MV-4-11 (cell line): ENCODE measurements at places on chromosomes 5 and 9.

DNA sequence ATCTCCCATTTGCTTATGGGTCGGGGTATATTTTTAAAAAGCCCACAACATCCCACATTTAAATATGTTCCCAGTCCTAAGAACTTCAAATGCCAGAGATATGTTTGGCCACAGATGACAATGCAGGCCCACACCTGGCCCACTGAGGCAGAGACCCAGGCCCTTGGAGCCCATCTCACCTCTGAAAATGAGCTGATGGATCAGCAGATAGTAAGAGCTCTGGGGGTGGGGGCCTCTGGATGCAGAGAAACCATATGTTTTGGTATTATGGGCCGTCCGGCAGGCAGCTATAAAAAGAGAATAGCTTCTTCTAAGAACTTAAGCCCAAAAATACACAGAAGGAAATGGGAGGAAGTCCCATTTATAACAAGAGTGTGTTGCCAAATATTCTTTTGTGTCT, 256.0 kb downstream of the GRIA1 start:
- peak; percentile 56 for DNase-seq

DNA sequence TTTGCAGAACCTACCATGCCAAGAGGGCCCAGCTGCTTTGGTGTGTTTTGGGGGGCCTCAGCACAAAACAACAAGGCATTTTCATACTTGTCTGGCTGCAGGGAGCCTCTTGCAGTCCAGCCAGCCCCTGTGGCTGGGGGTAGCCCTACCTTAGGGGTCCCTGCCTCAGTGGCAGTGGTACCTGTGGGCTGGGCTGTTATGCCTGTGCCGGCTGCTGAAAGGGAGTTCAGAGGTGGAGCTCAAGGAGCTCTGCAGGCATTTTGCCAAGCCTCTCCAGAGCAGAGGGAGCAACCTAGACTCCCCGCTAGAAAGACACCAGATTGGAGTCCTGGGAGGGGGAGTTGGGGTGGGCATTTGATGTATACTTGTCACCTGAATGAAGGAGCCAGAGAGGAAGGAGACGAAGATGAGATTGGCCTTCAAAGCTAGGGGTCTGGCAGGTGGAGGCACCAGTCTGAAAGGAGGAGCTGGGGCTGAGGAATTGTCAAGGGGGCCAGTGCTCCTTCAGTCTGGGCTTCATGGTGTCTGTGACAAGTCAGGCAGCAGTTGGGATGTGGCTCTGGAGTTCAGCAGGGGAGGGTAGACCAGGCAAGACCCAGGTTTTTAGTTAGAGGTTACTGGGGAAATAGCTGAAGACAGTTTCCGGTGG, 1.5 kb downstream of the SHROOM1 start:
- DNase-seq = no peak

- no peak for DNase-seq
Measured at GRCh38 chr5:91977579-91977978, 594.5 kb upstream of the ARRDC3 start.

DNA sequence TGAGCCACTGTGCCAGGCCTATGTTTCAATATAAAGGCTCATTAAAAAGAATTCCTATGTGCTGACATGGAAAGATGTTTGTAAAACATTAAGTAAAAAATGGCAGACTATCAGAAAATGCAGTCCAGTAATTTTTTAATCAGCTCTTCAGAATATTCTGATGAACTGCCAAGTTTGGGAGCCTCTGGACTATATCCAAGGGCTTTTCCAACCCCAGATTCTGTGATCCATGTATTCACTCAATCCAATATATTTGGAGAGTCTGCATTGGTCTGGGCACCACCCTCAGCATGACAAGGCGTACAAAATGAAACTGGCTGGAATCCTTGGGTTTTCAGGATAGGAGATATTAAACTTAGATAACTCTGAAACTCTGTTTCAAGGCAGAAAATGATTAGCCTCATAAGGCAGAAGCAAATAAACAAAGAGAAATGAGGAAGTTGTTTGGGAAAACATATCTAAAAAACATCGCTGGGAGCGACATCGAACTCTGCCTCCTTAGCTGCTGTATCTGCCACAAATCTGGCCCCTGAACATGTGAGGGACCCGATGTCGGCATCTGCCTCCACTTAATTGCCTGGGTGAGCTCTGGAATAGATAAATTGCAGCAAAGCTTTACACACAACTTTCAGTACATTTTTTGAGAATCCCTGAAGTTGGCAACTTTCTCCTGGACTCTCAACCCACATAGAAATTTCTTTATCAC, 14.4 kb downstream of the PDE6A start:
- no peak for DNase-seq

GRCh38 chr9:81989700-81990099, 1.1 kb downstream of the SPATA31D1 start:
- no peak for DNase-seq

DNA sequence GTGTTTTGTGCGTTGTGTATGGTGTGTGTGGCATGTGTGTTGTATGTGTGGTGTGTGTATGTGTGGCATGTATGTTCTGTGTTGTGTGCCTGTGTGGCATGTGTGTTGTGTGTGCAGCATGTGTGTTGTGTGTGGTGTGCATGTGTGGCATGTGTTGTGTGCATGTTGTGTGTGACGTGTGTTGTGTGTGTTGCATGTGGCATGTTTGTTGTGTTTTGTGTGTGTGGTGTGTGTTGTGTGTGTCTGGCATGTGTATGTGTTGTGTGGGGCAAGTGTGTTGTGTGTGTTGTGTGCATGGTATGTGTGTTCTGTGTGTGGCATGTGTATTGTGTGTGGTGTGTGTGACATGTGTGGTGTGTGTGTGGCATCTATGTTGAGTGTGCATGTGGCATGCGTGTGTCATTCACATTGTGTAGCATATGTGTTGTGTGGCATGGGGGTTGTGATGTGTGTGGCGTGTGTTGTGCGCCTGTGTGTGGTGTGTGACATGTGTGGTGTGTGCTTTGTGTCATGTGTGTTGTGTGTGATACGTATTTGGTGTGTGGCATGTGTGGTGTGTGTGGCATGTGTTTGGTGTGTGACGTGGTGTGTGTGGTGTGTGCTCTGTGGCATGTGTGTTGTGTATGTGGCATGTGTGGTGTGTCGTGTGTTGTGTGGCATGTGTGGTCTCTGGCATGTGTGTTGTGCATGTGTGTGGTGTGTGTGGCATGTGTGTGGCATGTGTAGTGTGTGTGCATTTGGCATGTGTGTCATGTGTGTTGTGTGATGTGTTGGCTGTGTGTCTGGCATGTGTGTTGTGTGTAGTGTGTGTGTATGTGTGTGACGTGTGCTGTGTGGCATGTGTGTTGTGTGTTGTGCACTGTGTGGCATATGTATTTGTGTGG, 46.6 kb upstream of the IRX4 start:
- no peak for DNase-seq

GRCh38 chr9:20592673-20593072, 29.6 kb downstream of the MLLT3 start:
- no peak for DNase-seq

- no peak for DNase-seq
Measured at GRCh38 chr9:32500768-32501167, 25.2 kb downstream of the RIGI start.

GRCh38 chr9:121284733-121285451, 16.9 kb downstream of the GSN start:
- no peak for DNase-seq

GRCh38 chr5:10639846-10640368, 76.0 kb downstream of the ANKRD33B start:
- DNase-seq = peak; percentile 1

- peak; percentile 44 for DNase-seq
Measured at GRCh38 chr5:104199771-104200170, 637.2 kb upstream of the NUDT12 start.

DNA sequence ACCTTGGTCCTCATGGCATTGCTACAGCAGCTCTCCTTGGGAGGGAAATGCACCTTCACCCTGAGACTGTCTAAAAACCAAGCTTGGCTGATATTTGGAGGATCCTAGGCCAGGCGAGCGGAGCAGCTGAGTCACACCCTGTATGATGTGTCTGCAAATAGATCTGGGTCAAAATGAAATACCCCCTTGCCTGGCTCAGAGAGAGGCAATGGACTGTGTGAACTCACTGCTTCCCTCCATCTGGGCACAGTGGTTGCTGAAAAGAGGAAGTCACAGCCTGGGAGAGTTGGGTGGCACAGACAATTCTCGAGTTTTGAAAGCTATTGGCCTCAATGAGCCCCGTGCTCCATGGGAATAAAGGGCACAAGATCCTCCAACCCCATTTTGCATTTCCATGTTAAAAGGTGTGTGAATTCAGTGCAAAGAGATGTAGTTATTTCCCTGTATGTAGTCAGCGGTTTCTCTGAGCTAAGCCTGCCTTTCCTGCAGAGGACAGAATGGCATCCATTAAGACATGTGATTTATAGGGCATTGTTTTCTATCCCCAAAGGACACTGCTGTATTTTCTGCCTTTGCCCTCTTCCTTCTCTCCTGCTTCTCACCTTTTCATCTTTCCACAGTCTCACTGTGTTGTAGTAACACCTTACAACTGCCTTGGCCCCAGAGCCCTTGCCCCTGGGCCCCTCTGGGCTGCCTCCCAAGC, 177.2 kb downstream of the GADD45G start:
- peak; percentile 97 for DNase-seq

DNA sequence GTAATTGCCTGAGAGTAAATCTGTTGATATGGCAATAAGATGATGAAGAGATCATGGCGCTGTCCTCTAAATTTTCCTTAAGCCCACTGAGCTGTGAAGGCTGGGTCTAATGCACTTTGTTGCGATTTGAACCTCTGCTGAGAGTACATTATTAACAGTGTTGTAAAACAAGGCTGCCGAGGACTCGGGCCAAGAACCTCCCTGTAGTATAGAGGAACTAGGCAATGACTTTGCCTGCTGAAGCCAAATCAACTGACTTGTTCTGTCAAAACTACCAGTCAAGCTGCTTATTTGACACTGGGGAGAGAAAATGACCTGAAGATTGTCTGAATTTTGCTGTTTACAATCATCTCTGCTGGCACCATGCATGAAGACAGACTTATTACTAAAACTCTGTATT, 1154.7 kb downstream of the DTWD2 start:
- DNase-seq = no peak

- no peak for DNase-seq
Measured at GRCh38 chr9:14452539-14452938, 138.6 kb upstream of the NFIB start.

- DNase-seq = no peak
Measured at GRCh38 chr9:11141357-11141756, 528.6 kb upstream of the PTPRD start.

GRCh38 chr5:131196331-131196730, 25.6 kb downstream of the LYRM7 start:
- DNase-seq = no peak

- DNase-seq = no peak
Measured at GRCh38 chr9:110140276-110140675, 67.7 kb downstream of the C9orf152 start.

GRCh38 chr5:34627794-34628193, 28.3 kb upstream of the RAI14 start:
- DNase-seq = no peak

DNA sequence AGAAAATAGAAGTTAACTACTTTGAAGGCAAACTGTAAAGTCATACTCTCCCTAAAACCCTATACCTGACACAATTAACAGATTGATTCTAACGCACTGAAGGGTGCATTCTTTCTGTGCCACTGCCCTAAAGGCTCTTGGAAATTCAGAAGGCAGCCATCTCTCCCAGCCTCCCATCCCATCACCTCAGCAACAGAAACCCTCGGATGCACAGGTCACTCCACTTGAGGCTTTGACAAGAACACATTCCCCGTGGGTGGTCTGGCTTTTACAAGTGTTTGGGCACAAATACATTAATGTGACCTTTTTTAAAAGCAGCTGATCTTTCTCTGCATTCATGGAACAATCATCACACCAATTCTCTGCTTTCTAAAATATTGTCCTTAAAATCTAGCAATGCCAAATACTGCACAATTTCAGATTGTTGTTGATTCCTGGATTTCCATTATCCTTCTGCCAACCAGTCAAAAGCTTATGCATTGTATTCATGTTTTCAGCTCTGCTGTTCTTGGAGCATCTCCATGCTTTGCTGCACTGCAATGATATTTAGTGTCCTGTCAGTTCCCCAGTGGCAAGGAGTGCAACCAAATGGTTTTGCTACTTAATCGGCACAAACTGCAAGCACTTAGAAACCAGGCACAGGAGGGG, 175.6 kb downstream of the TMEM161B start:
- no peak for DNase-seq

DNA sequence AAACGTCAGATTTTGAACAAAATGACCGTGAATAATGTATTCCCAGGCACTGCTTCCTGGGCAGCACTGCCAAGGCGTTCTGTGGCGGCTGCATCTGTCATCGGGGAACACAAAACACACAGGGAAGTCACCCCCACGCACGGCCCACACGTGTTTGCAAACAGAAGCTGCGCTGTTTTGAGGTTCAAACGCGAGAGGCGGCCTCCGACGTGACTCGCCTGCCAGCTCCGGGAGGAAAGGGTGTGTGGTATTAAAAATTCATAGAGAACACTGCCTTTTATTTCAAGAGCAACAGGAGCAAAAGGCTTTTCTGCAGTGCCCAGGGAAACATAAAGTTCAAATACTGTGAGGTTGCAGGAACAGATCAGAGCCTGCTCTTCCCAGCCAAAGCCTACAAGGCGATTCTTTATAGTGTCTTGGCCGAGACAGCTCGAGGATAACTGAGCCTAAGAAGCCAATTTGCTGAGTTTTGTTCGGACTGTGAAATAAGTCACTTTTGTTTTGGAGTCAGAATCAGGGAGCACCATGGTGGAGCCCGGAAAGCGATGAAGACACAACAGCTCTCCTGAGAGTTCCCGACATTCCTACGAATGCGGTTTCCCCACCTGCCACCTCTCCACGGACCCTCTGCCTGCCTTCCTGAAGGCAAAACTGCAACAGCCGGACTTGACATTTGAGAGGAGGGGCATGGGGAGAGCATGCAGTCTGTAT, 115.3 kb upstream of the IRX2 start:
- DNase-seq = no peak

- no peak for DNase-seq
Measured at GRCh38 chr9:85114799-85115198, 445.3 kb downstream of the NTRK2 start.

GRCh38 chr5:122368510-122369251, 56.6 kb downstream of the SNCAIP start:
- DNase-seq = no peak

GRCh38 chr5:155299386-155300005, 285.9 kb downstream of the KIF4B start:
- peak; percentile 13 for DNase-seq

- peak; percentile 39 for DNase-seq
Measured at GRCh38 chr5:103211576-103212561, 46.7 kb upstream of the MACIR start.

- DNase-seq = no peak
Measured at GRCh38 chr5:106481374-106481773, 1189.4 kb downstream of the EFNA5 start.

DNA sequence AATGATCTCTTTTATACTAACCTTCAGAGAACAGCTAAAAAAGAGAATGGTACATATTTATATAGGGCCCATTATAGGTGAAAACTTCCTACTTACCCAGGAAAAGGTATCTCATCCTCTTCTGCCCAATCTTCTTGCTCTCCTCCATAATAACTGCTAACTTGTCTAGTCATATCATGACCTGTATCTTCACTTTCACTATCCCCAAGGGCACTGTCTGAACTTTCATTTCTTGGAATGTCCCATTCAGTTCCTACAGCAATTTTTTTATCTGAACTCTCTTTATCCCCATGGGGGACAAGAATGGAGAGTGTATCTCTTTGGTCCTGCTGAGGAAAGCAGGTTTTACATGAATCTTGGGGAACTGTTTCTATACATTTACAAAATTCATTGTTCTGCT, 36.4 kb upstream of the RAPGEF6 start:
- no peak for DNase-seq
